Osteocyte (in vitro differentiated cells): ENCODE measurements at places on chromosomes 5 and 9. TPM values are rescaled to one million over a fixed set of nuclear protein-coding genes. Genes with fewer than 3 reads are reported as not detected.

DNA sequence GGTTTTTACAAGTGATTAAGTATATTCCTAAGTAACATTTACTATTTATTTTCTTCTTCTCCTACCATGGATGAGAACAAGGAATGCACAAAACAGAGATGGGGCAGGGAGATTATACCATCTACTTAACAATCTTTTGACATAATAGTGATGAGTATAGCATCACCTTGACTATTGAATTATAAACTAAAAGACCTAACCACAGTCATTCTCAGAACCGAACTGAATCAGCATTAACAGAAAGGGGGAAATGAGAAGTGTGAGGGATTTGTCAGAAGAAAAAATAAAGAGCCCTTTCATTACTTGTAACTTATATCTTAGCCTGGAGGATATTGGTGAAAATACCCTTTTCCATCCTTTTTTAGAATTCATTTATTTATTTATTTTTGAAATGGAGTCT, 21.9 kb downstream of the OR2Y1 start:
- H3K4me1 ChIP-seq: no peaks in the 10 kb centered on the region
- H3K36me3 ChIP-seq: no peaks in the 10 kb centered on the region
- no peak for DNase-seq
- no peak overlapping the region for H3K27ac ChIP-seq
- H3K27me3 ChIP-seq: peaks cover 45% of the 10 kb centered on the region

DNA sequence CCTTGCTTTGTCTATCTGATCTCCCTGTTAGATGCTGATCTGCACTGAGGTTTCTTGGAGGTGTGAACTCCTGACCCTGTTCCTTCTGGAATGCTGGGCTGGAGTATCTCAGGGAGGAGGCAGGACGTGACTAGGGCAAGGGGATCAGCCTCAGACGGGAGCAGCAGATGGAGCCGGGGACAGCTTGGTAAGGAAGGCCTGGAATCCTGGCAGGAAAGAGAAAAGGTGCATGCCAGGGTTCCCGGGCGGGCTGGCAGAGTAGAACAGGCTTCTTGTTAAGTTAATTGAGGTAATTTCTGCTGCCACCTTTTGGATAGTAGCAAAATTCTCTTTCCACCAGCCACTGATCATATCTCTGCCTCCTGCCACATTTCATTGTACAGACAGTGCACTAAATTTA, 180.9 kb downstream of the ZNF462 start:
- H3K27ac ChIP-seq: no peak overlapping the region
- peaks cover 23% of the 10 kb centered on the region for H3K4me1 ChIP-seq
- no peak for DNase-seq

DNA sequence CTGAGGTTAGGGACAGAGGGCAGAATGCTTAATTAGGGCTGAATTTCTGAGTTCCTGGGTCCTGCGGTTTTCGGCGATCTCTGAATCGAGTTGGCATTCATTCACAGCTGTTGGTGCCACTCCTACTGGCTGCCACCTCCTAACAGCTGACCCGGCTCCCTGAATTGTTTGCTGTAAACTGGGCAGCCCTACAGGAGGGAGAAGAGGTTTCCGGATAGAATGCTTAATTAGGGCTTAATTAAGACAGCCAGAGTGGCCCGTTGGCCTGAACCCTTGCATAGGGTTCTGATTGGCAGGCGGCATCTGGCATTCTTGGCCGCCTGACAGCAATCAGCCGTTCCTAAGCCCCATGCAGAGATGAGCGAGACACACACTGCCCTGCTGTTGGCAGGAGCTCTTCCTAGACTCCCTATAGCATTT, 25.7 kb downstream of the FRMPD1 start:
- H3K27ac ChIP-seq: no peak overlapping the region
- no peaks in the 10 kb centered on the region for H3K4me1 ChIP-seq
- H3K27me3 ChIP-seq: peaks cover 76% of the 10 kb centered on the region
- H3K36me3 ChIP-seq: no peaks in the 10 kb centered on the region

- H3K4me1 ChIP-seq: peaks cover 33% of the 10 kb centered on the region
- H3K36me3 ChIP-seq: peaks cover 18% of the 10 kb centered on the region
- no peak for DNase-seq
- H3K27ac ChIP-seq: no peak overlapping the region
Observed at GRCh38 chr9:115032296-115032695, 85.7 kb downstream of the TNC start.

Gene KCNIP1
- 12.6 and 13.3 TPM in 2 replicates for total RNA-seq

Gene ARL10
- 25.9 and 32.8 TPM in 2 replicates for total RNA-seq

Gene SPINK7
- total RNA-seq: not detected in 2 replicates

Gene RAI14
- total RNA-seq: 130 and 138 TPM in 2 replicates
